RWPE1 (cell line): ENCODE measurements at places on chromosomes 3 and 15.
A peak's percentile ranks its signal among the peaks of the same experiment; 100 is the strongest.

DNA sequence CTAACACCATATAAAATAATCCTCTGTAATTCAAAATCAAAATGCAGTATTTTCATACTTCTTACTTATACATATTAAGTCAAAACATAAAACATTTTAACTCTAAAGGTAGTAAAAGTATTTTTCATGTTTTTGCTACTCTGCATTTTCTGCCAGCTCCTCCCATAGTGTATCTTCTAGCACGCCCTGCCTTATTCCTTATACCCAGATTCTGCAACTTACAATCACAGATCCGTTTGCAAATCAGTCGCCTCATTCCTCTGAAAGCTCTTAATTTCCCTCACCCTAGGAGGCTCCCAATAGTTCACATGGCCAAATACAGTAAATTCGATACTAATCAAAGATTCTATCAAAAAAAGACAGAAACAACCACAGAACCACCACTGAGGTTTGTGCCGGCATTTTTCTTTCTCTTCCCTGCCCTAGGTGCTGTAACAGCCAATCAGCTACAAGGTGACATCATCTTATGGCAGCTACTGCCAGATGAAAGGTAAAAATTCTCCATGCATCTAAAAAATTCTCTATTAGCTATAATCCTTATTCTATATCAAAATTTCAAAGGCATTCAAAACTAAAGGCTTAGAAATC, 72.9 kb downstream of the CLASP2 start:
- peak; percentile 8 for DNase-seq

- DNase-seq: no peak
Observed at GRCh38 chr3:100256731-100257151, 4.1 kb upstream of the TBC1D23 start.

DNA sequence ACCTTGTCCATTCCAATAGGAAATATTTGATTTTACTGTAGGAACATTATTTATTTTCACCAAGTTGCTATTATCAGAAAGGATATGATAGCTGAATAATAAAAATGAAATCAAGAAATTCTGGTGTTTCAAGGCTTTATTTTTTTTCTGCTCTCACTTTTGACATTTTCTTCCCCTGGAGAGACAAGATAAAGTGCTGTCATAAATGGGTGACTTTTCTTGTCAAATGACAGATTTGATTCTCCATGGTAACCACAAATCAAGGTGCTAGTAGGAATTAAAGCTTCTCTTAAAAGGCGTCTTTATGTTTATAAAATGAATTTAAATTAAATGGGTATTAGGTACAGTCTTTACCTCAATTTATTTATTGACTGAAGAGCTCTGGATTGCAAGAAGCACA, 124.6 kb downstream of the FOXP1 start:
- no peak for DNase-seq

DNA sequence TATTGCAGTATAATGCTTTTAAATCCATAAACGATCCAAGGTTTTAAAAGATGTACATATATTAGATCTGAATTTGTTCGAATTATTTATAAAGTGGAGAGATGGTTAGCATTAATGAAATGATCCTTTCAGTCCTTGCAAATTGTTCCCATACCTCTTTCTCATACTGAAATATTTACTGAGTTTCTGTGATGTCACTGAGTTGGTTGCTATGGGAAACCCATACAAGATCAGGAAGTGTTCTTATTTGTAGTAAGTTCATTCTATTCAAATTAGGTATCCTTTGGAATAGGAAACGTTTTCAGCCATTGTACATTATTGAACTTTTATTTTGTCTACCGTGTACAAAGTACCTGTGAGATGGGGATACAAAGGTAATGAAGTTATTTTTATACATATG, 73.2 kb upstream of the CHL1 start:
- no peak for DNase-seq

- DNase-seq: no peak
Observed at GRCh38 chr3:184037816-184038215, 6.3 kb downstream of the HTR3D start.

DNA sequence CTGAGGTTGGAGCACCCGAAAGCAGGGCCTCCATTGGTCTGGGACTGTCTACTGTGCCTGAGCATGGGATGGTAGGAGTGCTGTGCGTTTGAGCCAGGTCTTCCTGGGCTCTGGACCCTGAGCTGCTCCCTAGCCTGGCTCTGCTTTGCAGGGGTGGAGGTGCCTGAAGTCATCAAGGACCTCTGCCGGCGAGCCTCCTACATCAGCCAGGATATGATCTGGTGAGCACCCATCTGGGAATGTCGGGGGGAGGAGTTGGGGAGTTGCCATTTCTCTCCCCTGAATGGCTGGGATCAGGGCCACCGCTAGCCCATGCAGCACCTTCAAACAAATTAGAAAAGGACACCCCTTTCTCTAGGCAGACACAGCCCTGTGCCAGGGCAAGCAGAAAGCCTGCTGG, 20.7 kb downstream of the DUOX1 start:
- no peak for DNase-seq

- DNase-seq: no peak
Observed at GRCh38 chr15:63944681-63944955, 101.7 kb downstream of the DAPK2 start.

DNA sequence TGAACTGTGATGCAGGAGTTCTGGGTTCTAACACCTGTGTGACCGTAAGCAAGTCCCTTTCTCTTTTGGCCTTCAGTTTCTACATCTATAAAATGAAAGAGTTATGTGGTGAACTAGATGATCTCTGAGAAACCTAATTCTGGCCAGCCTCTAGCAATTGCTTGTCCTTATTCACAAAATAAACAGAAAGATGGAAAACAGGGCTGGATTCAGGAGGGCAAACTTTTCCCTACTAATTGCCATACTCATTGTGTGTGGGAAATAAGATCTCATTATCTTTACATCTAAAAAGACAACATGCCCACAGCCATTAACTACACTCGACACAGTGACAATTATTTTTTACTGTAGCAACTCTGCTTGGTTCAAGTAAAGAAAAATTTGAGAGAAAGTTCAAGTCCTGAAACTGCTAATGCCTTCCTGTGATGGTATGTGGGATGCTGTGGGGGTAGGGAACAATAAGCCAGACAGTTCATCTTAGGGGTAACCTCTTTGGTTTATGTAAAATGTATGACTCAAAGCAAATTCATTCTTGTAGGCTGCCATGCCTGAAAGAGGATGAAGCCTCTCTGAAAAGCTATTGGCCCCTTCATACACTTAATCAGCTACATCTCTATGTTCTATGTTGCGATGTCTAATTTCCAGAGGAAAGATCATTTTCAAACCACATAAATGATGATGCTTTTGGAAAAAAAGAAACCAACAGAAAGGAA, 177.6 kb upstream of the BCL6 start:
- no peak for DNase-seq

DNA sequence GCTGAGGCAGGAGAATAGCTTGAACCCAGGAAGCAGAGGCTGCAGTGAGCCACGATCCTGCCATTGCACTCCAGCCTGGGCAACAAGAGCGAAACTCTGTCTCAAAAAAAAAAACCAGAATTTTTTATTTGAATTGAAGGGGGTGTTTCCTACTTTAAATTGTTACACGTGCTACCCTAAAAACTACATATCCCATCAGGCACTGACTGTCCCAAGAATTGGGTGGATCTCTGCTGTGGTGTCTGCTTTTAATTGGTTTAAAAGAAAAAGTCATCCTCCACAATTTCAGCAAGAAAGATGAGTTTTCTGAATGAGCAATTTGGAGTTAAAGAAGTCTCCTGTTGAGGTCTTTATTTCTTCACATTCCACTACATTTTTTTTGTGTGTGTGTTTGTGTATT, 2.1 kb downstream of the PDIA3 start:
- DNase-seq: peak; percentile 31
